Stimulated activated CD4-positive, alpha-beta T cell treated with anti-CD3 and anti-CD28 coated beads, Interleukin-4, amount 100 ng/mL, for 4 hours (primary cell): ENCODE measurements at places on chromosomes 2 and 18.

- no peak for DNase-seq
These were observed 182.7 kb upstream of the GLI2 start for GRCh38 chr2:120552800-120553481.

GRCh38 chr18:50401888-50402287, 27.0 kb downstream of the SKA1 start:
- DNase-seq, result peak; percentile 2

DNA sequence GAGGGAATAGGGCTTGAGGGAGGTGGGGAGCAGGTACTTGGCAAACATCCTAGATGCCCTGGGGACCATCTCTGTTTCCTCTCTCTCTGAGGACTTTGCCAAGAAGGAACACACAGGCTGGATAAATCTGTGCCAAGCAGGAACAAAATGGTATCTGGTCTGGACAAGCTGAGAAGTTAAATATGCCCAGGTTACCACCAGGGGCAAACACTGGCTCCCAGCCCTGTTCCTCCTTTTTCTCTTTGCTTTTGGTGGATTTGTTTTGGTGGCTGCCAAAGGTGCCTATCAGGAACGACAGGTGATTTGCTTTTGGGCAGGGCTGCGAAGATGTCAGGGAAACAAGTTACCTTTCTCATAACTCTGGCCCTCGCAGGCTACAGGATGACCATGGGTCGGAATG, 227.5 kb upstream of the SMAD2 start:
- DNase-seq, result no peak

GRCh38 chr2:147487978-147488289, 356.9 kb upstream of the ACVR2A start:
- no peak for DNase-seq

DNA sequence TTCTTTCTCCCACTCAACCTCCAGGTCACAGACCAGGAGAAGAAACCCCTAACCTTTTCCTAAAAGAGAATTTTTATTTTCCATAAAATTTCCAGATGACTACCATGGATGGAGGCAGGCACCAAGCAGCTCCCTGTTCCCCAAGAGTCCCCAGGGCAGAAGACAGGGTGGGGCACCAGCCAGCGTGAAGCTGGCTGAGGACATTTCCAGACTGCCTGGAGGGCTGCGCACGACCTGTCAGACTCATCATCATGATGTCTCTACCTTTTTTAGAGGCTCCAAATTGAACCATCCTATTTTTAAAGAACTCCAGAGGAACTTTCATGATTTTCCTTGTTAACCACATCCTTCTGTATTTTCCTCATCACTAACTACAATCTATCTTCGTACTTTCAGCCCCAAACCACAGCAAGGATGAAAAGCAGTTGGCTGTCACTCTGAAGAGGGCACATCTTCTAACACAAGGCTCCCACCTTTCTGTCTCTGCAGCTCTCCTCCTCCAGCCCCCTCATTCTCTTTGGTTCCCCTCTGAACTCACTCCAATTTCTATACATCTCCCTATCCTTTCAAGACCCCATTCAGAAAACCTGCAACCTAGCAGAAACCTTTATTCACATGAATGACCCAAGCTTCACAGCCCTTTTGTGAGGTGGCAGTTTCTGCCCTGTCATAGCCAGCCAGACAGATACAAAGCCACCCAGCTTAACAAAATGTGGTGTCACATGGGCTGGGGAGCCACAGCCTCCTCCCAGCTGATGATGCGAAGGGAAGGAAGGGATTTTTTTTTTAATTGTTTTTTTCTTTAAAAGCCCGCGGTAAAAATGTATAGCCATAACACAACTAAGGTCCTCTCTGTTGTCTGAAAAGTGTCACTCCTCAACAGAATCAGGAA, 11.1 kb downstream of the AMMECR1L start:
- DNase-seq, result no peak

- no peak for DNase-seq
These were observed 53.9 kb downstream of the LIMS1 start for GRCh38 chr2:108588070-108588668.

- no peak for DNase-seq
These were observed 114.9 kb upstream of the XIRP2 start for GRCh38 chr2:166773308-166773949.

GRCh38 chr2:64386676-64387075, 67.3 kb upstream of the LGALSL start:
- no peak for DNase-seq

DNA sequence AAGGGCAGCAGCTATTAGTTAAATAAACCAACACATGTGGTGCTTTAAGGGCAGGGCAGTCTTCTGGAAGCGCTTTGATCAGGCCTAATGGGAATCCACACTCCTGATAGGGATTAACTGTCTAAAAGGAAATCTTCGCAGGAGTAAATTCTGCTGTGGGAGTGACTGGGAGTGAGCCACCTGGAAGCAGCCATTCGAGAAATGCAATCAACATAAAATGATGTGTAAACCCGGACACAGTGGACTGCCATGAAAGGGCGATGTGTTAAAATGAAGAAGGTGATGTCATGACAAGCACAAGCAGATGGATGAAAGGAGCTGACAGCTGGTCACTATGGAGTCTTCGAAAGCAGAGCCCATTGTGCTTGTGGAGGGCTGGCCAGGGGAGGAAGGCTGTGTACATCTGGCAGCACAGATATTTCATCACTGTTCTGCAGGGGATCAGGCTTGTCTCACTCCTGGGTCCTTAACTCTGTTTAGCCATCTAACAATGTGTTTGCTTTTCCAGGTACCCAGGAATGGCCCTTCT, 24.8 kb upstream of the GALNT14 start:
- DNase-seq, result no peak

DNA sequence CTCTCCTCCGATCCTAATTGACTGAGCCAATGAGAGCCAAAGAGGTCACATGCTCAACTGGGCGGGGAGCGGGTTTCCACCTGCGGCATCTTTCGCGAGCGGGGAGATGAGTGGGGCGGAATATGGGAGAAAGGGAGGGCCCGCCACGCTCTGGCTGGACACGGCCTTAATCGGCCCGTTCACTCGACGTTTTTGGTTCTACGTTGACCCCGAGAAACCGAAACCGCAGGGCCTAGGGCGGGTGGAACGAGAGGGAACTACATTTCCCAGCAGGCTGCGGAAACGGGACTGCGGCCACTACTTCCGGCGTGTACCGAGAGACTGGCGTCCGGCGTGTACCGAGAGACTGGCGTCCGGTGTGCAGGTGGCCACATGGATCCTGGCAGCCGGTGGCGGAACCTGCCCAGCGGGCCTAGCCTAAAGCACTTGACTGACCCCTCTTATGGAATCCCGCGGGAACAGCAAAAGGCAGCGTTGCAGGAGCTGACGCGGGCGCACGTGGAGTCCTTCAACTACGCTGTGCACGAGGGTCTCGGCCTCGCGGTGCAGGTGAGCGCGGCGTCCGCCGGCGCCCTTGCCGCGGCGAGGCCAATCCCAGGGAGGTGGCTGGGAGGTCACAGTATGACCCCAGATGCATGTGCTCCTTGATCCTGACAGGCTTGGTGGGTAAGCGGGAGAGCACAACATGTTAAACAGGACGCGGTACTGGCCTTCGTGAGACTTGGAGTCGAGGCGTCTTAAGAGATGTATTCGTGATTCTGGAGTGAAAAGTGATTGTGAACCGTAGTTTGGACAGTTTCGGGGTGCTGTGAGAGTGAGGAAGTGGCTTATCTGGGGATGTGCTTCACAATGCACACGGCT, at the start of gene POLR1B:
Gene POLR1B, plus strand, starts transcription at position 343 of the 861 bp plus-strand sequence. Its CDS starts 30 bp downstream, at position 373.
- peak; percentile 63 for DNase-seq

DNA sequence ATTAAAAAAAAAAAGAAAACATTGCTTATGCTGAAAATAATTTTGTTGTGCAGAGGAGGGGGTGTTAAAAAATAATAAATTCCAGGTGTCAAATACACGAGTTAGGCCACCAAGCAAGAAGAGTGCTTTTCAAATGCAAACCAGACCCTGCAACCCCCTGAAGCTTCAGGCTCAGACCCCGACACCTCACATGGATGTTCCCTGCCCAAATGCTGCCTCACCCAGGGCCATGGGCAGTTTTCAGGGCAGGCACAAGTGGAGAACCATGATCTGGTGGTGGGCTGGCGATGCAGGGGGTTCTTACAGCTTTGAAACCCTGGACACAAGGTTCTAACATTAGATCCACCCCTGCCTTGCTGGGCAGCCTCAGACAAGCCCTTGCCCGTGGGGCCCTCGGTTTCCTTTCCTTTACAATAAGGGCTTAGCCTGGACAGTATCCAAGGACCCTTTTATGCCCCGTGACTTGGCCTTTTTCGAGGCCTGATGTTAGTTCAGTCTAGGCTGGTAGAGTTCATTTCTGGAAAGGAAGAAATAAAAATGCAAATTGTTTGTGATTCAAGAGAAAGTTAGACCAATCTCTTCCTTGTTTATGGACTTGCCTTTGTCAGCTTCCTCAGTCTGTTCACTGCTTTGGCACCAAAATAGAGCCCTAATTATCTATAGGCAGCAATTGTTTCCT, 168.7 kb downstream of the DDX1 start:
- no peak for DNase-seq

- DNase-seq, result no peak
These were observed 5.0 kb downstream of the SP9 start for GRCh38 chr2:174339561-174340399.

DNA sequence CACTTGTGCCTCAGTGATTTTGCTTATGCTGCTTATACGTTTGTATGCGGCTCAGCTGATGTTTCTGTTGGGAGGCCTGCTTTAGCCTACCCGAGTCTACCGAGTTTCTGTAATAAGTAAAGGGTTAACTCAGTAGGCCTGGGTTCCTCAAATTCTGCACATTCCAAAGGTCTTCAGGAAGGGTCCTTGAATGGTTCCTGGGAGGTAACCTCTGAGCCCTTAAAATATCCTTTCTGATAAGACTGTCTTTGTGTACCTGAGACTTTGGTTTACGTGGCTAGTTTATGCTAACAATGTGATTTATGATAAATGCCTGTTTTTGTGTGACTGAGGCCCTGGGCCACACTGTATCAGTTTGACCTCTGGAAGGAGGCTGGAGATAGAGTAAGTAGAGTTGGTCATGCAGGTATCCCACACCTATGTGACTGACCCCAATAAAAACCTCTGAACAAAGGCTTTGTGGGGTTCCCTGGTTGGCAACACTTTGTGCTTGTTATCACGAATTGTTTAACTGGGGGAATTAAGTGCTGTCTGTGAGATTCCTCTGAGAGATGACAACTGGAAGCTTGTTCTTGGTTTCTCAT, 18.9 kb upstream of the PNPT1 start:
- DNase-seq, result no peak

GRCh38 chr2:174158003-174158402, 90.3 kb downstream of the OLA1 start:
- DNase-seq, result peak; percentile 8

DNA sequence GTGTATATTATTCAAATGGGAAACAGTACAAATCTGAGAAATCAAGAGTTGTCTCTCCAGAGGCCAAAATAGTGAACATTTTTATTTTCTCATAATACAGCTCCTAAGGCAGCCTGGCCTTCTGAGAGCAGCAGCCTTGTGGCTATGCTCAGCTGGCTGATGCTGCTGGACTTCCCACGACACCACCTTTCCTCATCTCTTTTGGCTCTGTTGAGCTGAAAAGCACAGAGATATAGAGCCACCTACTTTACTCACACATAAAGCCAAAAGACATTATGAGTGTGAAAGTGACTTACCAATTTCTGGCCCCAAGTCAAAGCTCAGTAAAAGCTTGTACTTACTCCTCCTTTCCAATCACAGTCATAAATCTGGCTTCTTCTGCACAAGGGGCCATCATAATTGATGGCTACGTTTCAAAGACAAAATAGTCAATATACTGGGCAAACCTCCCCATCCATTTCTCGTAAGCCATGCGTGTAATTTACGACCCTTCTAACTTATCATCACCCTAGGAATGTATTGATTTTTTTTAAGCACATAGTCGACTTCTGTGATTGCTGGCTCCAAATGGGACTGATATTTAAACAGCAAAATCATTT, 18.6 kb upstream of the REG3A start:
- DNase-seq, result no peak

- no peak for DNase-seq
These were observed 26.8 kb upstream of the NABP1 start for GRCh38 chr2:191650896-191651773.

DNA sequence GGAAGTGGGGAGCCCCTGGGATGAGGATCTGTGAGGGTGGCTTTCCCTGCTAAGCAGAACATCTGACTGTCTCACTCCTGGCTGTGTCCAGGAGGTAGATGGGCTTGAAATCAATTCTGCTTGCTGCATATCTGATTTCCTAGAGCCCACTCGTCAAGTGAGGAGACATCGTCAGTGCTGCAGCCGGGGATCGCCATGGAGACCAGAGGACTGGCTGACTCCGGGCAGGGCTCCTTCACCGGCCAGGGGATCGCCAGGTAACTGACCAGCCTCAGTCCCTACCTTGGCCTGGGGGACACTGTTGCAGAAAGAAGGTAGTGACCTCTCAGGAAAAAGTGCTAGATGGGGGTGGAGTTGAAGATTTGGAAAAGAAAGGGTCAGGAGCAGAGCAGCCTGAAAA, 31.3 kb downstream of the CNGA3 start:
- no peak for DNase-seq

DNA sequence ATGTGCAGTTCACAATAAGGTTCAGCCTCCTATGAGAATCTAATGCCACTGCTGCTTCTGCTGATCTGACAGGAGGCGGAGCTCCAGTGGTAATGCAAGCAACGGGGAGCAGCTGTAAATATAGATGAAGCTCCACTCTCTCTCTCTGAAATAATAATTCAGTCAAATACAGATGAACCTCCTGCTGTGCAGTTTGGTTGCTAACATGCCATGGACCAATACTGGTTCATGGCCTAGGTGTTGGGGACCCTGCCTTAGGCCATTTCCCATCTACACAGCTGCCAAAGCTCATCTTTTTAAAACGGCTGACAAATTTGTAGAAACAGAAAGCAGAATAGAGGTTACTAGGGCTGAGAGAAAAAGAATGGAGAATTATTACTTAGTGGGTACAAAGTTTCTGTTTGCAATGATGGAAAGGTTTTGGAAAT, 10.7 kb upstream of the HNRNPA3 start:
- no peak for DNase-seq

DNA sequence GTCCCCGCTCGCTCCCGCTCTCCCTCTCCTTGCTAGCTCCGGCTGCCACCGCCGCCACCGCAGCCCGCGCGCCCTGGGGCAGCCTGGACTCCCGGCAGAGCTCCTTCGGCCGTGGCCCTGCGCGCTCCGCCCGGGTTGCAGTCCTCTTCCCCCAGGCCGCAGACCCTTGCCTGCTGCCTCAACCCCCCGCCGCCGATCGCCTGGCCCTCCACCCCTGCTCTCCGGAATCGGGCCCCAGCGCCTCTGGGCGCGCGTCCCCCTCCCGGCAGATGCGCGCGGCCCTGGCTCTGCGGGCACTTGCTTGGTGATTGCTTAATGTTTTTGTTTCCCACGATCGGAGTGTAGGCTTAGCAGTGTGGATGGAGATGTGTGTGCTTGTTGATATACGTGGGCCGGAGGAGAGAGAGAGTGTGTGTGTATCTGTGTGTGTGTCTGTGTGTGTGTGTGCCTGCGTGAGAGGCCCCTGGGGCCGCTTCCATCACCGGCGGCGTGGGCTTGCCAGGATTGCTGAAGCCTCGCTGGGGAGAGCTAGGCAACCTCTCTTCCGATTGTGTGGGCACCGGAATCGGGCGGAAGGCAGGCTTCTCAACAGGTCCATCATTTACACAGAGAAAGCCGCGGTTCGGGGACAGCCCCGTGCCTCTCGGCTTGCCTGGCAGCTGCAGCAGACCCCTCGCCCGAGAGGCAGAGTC, 877 bp downstream of the INHBB start:
- DNase-seq, result peak; percentile 21

GRCh38 chr2:62410015-62410453, 96.0 kb downstream of the TMEM17 start:
- DNase-seq, result no peak
